ENCODE measurements at places on chromosomes 5 and 9.

- DNase-seq: no peak
Observed at GRCh38 chr9:113963696-113964494, 87.8 kb downstream of the ZNF618 start.

DNA sequence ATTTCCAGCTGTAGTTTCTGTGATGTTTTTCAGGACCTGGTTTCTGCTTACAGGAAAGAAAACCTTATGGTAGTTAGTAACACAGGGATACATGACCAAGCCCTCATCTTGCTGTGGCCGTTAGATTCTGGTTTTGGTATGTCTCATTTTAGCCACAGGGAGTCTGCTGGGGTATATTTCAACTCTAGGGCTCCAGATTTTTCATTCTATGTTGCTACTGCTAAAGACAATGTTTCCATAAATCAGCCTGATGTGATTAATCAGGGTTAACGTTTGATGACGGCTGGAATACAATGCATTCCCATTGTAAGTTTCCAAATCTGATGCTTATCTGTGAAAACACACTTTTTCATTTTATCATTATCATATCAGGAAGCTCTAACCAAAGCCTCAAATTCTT lies 48.2 kb downstream of the P4HA2 start:
- no peak for DNase-seq

DNA sequence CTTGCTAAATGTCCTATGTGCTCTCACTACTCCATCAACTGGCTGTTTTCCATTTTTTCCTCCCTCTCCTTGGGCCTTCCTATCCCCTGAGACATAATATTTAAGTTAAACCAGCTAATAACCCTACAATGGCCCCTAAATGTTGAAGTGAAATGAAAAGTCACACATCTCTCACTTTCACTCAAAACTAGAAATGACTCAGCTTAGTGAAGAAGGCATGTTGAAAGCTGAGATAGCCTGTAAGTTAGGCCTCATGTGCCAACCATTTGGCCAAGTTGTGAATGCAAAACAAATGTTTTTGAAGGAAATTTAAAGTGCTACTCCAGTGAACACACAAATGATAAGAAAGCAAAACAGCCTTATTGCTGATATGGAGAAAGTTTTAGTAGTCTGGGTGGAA lies 48.8 kb upstream of the CDH10 start:
- no peak for DNase-seq

DNA sequence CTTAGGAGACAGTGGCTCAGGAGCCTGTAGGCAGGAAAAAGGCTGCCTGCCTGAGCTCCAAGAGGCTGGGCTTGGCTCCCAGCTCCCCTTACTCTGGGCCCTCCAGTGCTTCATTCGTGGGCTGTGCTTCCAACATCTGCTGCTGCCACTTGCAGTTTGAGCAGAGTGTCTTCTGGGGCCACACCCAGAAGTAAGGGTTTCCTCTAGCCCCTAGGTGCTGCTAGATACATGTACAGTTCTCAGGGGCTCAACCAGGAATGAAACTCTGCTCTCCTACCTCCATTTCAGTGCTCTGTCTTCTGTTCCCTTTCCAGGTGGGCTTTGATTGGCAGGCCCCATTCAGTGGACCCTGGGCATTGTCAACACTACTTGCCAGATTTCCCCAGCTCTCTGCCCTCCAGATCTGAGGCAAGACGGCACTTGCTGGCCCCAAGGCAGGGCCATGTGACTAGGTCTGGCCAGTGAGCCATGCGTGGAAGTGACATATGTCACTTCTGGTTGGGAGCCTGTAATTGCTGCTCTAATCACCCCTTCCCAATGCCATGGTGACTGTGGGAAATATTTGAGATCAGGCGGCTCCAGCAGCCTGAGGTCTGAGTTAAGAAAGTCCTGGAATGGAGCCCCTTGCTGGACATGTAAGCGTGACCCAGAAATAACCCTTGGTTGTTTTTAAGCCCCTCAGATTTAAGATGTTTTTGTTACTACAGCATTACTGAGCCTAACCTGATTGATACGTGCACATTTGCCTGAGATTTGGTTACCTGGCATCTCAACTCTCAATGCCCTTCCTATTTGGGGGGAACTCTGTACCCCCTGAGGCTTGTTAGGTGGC lies 9.4 kb upstream of the BOD1 start:
- DNase-seq: no peak

DNA sequence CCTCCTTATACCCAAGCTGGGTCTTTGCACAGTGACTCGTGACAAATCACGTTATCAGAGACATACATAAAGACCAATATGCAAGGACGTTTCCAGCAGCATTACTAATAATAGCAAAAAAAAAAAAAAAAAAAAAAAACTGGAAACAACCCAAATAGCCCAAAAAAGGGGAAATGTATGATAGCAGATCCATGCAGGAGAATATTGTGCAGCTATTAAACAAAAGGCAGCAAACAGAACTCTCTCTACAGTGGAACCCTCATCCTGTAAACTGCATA lies 37.7 kb downstream of the C5orf15 start:
- no peak for DNase-seq

DNA sequence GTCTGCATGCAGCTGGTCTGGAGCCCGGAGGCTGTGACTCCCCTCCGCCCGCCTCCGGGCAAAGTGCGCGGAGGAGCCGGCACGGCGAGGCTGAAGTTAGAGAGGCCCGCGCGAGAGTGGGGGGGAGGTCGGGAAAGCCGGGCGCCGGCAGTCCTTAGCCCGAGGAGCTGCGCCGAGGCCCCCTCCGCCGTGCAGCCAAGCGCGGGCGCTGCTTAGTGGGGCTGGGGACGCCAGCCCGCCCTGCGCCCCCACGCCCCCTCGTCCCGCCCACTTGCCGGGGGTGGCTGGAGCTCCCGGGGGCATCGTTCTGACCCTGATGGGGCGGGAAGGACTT lies 403 bp downstream of the NINJ1 start:
- DNase-seq: peak; percentile 53

DNA sequence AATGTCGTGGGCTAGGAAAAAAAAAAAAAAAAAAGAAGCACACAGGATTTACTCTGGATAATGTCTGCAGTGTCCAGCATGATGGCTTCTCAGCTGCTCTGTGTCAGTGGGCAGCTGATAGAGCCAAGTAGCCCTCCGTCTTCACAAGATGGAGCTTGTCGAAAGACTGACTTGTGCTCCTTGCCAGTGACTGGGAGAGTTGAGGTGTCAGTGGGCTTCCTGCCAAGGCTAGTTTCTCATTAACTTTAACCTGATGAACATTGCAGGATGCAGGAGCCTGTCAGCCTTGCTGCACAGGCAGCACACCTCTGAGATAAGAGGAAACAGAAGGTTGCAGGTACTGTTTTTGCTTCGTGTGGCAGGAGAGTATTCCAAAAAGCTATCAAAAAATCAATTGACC lies 171.4 kb upstream of the SGCD start:
- no peak for DNase-seq

DNA sequence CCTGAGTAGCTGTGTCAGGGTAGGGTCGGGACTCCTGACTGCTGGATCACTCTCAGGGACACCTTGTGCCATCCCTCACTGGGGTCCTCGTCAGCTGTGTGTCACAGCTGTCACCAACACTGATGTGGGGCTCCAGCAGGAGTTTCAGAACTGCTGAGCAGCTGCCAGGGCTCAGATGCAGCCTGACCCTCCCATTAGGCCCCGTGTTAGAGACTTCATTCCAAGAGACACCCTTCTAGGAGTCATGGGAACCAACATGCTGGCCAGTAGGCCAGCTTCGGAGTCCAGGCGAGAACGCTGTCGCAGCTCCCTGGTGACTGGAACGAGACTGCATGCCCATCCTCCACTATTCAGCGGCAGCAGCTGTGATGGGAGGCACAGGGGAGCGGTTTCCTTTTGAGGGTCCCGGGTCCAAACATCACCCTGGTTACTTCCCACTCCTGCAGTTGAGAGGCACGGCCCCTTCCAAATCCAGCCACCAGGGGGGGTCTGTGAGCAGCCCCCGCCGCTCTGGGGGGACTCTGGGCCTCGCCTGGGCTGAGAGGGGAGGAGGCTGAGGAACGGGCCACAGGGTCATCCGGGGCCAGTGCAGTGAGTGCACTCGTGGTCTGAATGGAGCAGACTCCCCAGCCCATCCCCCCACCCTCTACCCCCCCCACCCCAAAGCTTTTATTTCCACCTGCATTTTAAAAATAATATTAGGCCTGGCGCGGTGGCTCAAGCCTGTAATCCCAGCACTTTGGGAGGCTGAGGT lies 12.6 kb upstream of the TCF7 start:
- no peak for DNase-seq

DNA sequence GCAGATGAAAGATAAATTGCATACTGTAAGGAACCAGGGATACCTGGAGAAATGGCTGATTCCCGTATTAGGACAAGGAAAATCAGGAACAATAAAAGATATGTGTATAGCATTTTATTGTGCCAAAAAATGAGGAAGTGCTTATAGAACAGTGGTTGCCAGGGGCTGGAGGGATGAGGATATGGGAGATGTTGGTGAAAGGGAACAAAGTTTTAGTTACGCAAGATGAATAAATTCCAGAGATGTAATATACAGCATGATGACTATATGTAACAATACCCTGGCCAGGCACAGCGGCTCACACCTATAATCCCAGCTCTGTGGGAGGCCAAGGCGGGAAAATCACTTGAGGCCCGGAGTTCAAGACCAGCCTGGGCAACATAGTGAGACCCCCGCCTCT lies 101.8 kb downstream of the CDK5RAP2 start:
- no peak for DNase-seq

- DNase-seq: no peak
Observed at GRCh38 chr5:73740274-73740790, 114.3 kb downstream of the ARHGEF28 start.

GRCh38 chr5:158368686-158369085 lies 509.7 kb upstream of the CLINT1 start:
- no peak for DNase-seq

DNA sequence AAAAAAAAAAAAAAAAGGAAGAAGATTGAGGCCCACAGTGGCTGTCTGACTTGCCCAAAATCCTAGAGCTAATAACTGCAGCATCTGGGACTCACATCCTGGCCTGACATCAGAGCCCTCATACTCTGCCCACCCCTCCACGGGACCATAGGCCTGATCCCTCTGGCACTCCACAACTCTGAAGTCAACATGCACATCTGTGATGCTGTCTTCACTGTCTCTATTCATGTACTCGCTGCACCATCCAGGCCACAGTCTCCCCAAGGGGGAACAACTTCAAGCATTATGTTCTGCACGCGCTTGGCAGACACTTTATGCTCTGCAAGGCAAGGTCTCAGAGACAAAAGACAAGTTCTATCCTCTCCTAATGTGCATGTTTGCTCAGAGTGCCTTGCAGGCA lies 158.2 kb downstream of the SPOCK1 start:
- DNase-seq: no peak

- no peak for DNase-seq
Observed at GRCh38 chr5:52963636-52964035, 25.5 kb upstream of the ITGA2 start.

DNA sequence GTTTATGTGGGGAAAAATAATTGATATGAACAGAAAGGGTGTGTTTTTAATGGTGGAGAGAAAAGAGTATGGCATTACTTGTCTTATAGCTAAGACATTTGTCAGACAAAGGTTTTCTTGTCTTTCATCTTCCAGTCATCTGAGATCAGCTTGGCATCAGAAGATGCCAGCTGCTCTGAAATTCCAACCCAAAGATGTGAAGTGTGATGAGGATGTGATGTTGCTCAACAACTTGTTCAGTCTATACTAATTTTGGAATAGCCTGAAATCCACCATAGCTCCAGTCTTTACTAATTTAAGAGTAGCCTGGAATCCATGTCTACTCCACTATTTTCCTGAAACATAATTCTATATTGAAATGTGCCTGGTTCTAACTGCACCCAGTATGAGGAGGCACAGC lies 182.3 kb downstream of the CFAP90 start:
- no peak for DNase-seq

GRCh38 chr9:68551191-68551590 lies 10.5 kb upstream of the TMEM252 start:
- no peak for DNase-seq

DNA sequence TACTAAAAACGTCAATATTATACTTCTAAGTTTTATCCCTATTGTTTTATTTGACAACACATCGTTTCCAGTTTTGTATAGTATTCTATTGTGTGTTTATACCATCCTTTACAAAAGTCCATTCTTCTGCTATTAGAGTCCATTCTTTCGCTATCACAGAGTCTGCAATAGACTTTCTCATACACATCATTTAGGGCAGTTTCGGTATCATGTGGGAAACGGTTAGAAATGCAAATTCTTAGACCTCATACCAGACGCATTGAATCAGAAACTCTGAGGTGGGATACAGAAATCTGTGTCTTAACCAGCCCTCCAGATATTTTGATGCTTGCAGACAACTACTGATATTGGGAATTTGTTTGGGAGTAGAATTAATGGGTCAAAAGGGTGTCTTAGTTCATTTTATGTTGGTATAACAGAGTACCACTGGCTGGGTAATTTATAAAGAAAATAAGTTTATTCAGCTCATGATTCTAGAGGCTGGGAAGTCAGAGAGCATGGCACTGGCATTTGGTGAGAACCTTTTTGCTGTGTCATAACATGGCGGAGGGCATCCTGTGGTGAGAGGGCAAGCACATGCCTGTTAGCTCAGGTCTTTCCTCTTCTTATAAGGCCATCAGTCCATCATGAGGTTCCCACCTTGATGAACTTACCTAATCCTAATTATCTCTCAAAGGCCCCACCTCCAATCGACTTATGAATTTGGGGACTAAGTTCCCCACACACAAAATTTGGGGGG lies 21.1 kb downstream of the CARTPT start:
- DNase-seq: no peak

DNA sequence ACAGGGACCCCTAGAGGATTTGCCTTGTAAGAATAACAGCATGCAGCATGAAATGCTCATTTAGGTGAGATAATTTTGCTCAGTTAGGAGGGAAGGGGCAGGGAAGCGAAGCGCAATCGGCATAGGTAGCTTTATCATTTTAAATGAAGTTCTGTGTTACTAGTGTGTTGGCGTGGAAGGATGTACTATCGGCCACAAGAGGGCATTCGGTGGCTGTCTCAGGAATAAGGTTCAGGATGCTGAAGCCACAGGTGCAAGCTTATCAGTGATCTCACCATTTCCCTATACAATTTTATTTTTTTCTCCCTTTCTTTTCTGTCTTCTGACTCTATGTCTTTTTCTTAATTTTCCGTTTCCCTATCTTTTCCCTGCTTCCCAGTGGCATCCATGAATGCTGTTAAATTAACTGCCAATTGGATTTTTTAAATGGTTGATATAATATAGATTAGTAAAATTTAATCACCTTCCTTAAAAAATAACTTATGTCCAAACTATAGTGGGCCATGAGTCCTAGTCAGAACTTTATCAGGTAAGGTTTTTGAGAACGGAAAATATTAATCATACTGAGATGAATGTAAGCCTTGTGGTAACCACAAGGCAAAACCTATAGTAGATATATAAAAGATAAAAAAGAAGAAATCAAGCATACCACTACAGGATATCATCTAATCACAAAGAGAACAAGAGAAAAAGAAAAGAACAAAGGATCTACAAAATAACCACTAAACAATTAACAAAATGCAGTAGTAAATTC lies 1.2 kb upstream of the INSL6 start:
- peak; percentile 30 for DNase-seq

DNA sequence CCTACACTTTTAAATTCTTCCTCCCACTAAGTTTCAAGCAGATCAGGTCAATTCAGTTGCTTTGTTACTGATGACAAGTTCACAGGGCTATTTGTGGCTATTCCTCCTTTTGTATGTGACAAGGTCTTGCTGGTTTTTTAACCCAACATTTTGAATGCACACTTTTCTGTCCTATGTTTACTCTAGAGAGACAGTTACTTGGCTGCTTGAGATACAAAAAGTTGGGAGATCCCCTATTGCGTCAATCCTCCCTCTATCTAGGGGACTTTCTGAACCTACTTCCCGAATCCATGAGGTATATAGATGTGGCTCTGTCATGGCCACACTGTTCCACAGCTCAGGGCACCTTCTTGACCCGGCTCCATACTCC lies 386.7 kb downstream of the NTRK2 start:
- no peak for DNase-seq

Data from stimulated activated CD4-positive, alpha-beta T cell treated with anti-CD3 and anti-CD28 coated beads, Interleukin-15, amount 100 ng/mL, for 48 hours (primary cell).